Activated CD4-positive, alpha-beta T cell treated with anti-CD3 and anti-CD28 coated beads, Interleukin-2, amount 50 U/mL, for 4 hours (primary cell): ENCODE measurements at places on chromosomes 12 and 14.

- no peak for DNase-seq
Observed at GRCh38 chr12:48110691-48111311, 4.9 kb upstream of the SENP1 start.

- DNase-seq, result no peak
Observed at GRCh38 chr12:104381341-104381730, 75.4 kb upstream of the CHST11 start.

DNA sequence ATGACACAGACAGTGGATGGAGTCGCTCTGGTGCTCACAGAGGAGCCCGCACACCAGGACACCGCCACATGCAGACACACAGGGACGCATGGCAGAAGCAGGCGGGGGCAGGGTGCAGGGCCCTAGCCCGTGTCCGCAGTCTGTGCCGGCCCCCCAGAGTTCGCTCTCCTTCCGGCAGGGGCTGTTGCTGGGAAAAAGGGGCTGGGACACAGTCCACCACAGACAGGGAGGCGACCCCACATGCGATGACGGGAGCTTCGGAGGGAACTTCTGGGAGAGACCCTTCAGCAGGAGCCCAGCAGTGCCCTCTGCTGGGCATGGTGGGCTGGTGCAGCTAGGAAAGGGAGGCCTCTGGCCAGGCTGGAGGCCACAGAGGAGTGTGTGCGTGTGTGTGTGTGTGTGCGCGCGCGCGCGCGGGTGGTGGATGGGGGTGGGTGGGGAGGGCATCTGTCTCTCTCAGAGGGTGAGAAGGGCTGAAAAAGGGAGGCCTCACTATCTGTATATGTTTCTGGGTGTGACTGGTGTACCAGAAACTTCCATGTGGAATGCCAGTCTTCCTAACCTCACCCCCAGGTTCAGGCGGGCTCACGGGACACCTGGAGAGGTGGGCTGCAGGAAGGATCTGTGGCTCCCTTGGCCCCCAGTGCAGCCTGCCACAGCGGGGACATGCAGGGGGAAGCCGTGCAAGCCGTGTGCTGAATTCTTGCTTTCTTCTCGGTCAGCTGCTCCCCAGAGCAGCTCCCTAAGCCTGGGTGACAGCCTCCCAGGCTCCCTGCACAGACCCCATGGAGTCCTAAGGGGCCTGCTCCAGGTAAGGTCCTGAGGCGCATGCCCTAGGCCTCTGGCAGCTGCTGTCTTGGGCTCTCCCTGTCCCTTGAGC, 60.7 kb downstream of the PLEKHG3 start:
- DNase-seq, result peak; percentile 45

DNA sequence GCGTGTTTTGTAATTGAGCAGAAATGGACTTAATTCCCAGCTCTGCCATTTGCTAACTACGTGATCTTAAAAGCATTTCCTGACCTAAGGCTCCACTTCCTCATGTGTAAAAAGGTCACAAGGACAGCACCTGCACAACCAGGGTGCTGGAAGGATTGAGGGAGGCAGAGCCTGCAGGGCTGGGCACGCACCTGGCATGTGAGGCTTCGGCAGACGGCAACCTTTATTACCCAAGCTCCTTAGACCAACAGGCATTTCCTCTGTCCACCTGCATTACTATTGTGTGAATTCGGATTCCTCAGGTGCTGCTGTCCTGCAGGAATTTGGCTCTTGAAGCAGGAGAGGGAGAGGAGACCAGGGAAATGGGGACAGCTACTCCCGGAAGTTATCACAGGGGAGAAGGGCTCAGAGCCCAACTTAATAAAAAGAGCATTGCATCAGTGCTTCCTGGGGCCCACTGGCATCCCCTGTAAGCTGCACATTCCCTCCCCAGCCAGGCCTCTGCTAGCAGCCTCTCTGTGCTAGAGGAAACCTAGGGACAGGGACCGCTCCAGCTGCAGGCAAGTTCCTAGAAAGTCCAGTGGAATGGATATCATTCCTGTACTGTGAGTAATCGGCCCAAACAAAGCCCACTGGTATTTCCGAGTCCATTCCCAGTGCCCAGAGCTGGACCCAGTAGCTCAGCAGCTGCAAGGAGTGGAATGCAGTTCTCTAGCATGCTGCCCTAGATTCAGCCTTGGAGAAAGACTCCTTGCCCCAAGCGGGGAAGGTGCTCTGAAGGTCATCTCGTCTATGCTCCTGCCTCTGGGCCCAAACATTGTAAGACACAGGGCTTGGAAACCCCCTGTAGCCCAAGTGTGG, 157.1 kb upstream of the CCND2 start:
- DNase-seq, result no peak

- DNase-seq, result no peak
Observed at GRCh38 chr12:105761075-105761474, 377.7 kb downstream of the NUAK1 start.

- DNase-seq, result no peak
Observed at GRCh38 chr12:114448618-114448933, 42.6 kb upstream of the TBX5 start.

- no peak for DNase-seq
Observed at GRCh38 chr14:31877255-31877798, 199.8 kb upstream of the ARHGAP5 start.

DNA sequence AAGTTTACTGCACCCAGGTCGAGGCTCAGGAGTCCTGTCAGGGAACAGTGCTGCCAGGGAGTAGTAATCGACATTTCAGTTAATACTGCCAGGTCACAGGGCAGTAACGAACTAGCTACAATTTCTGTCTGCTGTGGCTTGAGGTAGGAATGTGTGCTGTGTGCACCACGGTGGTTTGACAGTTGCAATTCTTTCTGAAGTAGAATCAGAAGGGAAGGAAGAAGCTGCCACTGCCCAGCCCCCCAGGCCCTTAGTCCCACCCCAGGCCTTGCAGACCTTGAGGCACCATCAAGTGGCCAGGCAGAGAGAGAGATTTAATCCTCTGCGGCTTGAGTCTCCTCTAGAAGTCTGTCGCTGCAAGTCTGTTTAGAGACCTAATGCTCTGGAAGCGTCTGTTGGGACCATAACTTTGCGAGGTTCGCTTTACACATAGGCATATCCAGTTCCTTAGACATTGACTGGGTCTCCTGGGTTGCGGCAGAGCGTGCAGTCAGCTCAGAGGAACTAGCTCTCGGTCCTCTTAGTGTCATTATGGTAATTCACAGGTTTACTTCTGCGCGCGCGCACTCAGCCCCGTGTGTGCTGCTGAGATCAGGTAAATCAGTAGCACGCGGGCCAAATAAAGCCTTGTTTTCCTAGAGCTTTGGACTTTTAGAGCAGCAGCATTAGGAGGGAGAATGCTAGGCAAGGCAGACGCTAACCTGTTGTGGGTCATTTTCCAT, 9.8 kb downstream of the NKX2-1 start:
- no peak for DNase-seq

GRCh38 chr12:46154221-46154985, 114.4 kb downstream of the SLC38A1 start:
- no peak for DNase-seq

DNA sequence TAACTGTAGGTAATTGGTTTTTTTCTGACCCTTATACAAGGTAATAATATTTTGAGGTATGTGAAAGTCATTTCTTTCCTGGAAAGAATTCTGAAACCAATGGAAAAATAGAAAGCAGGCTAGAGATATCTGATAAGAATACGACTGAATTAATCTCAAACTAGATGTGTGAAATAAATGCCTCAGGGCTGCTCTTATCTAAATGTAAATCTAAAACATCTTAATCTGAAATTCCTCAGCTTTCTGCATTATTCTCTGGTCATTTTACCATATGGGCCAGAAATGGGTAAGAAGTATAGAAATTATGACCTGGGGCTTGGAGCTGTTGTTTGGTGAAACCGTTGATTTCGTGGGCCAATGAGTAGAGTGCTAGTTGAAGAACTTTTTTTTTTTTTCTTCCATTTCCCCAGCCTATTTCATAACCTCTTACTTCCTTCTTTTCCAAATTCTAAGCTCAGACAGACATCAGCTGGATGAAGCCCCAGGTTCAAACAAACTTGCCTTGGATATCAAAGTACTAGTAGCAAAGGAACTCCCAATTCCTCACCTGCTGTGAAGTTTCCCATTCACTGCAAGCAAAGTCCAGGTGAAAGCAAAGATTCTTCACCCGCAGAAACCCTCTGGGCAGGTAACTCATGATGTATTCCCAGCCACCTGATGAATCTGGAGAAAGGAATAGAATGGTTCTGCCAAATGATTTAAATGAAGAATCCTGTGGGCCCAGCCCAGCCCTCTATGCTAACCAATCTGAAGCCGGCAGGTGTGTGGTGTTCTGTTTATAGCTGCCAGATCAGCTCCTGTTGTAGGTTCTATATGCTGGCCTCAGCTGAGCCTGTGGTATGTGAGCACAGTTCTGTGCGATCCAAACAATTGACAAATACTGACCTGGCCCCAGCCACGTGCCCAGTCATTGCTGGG, 9.7 kb upstream of the FOS start:
- no peak for DNase-seq

- no peak for DNase-seq
Observed at GRCh38 chr14:74510959-74511409, 17.4 kb downstream of the ISCA2 start.

DNA sequence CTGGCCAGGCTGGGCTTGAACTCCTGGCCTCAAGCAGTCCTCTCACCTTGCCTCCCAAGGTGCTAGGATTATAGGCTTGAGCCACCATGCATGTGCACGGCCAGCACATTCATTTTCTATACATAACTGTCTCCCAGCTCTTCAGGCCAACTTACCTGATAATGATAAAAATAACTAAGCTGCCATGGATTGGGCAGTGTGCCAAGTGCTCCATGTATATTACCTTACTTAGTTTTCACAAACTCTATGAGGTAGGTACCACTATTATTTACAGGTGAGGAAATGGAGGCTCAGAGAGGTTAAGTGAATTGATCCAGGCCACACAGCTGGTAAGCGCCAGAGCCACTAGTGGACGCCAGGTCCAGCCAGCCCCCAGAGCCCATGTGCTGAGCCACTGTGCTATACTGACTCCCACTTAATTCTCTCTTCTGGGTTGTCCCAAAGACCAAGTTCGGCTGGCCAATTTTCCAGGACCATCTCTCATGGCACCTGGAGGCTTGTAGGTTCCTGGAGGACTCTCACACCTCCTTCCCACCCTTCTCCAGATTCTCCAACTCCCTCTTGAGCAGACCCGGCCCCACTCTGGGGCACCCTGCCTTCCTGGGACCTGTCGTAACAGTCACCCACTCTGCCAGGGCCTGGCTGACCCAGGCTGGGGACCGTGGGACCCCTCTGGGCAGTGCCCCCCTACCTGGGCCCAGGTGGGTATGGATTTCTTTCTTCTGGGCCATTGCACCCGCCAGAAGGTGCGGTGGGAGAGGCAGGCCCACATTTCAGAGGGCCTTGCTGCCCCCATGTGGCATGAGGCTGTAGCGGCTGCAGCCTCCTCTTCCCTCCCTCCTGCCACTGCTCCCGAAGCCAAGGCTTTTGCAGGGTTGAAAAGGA, 30.2 kb upstream of the CIPC start:
- peak; percentile 58 for DNase-seq

GRCh38 chr14:100138082-100138787, 21.2 kb downstream of the DEGS2 start:
- no peak for DNase-seq

- no peak for DNase-seq
Observed at GRCh38 chr12:43316520-43316919, 235.5 kb downstream of the ADAMTS20 start.

GRCh38 chr14:55500219-55500701, 59.8 kb upstream of the TBPL2 start:
- no peak for DNase-seq

DNA sequence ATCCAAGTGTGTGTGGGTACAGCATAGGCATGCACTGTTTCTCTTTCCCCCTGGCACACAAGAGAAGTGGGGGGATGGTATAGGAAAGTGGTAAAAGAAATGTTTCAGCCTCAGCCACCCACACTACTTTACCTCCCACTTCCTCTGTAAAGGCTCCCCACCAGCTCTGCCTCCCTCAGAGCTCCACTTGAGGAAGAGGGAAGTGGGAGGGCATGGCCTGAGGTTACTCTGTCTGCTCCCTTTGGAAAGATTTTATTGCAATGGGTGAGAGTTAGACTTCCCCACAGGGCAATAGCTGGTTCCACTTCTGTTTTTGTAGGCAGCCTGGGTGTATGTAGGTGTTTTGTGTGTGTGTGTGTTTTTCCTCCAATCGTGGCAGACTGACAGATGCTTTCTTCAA, 145.3 kb downstream of the SSPN start:
- no peak for DNase-seq

DNA sequence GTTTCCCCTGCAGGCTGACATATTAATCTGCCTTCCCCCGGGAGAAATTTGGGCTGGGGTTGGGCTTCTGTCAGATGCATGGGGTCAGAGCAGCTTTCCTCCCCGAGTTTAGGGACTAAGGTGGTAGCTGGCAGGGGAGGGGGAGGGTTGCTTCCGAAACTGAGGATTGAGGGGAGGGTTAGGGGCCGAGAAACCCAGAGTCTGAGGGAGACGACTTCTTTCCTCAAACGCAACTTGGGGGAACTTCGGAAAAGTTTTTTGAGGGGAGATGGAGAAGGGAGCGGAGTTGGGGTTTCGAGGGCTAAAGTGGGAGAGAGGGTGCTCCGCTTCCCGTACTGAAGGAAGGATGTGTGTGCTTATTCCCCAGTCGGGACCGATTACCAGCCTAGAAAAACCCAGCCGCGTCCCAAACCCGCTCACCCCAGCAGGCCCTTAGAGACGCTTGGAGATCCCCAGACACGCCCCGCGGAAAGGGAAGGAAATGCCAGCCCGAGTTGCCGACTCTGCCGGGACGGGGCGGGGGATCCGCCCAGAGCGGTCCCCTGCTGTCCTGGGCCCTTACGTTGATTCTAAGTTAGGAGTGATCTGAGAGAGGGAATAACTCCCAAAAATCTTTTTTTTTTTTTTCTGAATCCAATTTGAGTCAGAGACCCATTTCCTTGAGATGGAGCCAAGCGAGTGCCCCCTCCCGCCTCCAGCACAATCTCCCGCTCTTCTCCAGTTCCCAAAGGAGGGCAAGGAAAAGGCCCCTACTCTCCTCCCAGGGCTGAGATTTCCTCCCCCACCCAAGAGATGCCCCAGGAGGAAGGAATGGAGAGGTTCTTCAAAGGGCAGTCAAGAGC, 61.9 kb downstream of the SMUG1 start:
- no peak for DNase-seq

DNA sequence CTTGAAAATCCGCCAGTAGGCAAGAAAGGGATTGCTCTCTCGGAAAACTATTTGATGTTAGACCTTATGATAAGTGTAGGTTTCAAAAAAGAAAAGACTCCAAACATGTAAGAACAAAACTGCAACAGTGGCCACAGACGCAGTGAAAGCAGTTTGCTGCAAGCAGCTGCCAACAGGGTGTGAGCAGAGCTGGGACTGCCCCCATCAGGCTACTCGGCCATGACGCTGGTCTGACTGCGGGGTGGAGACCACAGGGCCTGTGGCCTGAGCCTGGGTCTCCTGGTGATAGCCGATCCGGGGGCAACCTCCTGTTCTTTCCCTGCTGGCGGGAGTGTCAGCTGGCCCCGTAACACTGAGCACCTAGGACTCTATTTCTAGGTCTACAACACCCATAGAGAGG, 63.2 kb downstream of the AMN start:
- no peak for DNase-seq

- no peak for DNase-seq
Observed at GRCh38 chr14:62373944-62374343, 611.7 kb downstream of the SNAPC1 start.
